Midbrain (tissue), 1 donor: ENCODE measurements at places on chromosomes 5 and 9.

DNA sequence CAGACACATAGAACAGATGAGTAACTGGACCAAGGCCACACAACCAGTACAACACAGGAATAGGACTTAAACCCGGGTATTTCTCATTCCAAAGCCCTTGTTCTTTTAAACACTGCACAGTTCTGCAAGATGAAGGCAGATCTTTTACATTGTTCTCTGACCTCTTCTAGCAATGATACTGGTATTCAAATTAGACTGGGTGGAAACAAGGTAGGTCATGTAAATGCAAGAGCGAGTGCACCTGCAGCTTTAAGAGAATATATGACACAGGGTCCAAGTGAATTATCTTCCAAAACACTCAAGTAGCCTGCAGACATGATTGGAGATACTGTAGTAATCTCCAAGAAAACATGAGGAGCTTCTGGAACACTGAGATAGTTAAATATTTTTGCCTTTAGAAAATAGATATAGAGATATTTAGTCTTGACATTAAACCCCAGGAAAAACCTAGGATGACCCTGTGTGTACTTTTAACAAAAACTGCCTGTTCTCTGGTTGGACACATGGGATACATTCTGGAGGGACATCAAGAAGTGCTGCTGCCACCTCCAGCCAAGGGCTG, 130.6 kb upstream of the EPB41L4A start:
- no peak for DNase-seq

DNA sequence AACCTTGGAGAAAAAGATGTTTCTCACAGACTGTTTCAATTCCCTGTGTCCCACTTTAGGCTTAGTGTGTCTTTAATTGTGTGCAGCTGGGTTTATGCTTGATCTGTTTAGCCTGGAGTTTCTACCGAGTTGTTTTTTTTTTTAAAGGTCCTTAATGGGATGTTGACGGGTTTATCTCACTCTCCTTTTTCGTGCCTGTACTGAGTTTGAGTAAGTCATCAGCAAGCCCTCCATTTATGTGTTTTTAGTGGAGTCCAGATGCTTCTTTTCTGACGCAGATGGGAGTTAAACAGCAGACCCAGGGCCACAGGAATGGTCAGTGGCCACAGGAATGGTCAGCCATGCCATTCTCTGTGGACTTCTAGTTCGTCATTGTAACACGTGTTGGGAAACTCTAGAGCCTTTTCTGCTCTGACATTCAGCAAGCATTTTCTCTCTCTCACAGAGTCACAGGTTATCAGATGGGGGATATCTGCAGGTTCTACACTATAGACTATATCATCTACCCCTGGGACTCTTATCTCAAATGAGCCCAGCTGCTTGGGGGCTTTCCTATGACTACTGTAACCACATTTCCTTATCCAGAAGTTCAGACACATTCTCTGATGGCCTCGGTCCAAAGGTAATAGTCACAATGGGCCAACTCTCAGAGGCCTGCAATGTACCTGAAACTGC, 190.5 kb downstream of the TTLL11 start:
- no peak for DNase-seq

- no peak for DNase-seq
Observed at GRCh38 chr5:56494300-56494731, 261.2 kb upstream of the ANKRD55 start.

GRCh38 chr9:19481121-19481870, 72.5 kb downstream of the ACER2 start:
- DNase-seq, result no peak

DNA sequence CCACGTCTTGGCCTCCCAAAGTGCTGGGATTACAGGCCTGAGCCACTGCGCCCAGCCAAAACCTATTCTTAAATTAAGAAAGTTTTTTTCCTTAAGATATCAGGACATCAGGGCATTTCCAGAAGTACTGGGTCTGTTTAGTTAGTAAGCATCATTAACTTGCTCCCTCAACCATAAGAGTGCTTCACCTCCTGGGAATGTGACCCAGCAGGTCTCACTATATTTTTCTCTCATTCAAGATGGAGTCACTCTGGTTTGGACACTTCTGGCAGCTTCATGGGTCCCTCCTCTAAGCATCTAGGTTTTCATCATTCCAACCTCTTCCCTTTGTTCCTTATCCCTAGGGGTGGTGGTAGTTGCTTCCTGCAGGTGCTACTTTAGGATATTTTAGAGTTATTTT, 10.3 kb upstream of the BRD3OS start:
- no peak for DNase-seq

GRCh38 chr9:92608909-92609445, 61.0 kb downstream of the IPPK start:
- no peak for DNase-seq
